ENCODE measurements at places on chromosomes 7 and 10. TPM values are rescaled to one million over a fixed set of nuclear protein-coding genes. Genes with fewer than 3 reads are reported as not detected.

DNA sequence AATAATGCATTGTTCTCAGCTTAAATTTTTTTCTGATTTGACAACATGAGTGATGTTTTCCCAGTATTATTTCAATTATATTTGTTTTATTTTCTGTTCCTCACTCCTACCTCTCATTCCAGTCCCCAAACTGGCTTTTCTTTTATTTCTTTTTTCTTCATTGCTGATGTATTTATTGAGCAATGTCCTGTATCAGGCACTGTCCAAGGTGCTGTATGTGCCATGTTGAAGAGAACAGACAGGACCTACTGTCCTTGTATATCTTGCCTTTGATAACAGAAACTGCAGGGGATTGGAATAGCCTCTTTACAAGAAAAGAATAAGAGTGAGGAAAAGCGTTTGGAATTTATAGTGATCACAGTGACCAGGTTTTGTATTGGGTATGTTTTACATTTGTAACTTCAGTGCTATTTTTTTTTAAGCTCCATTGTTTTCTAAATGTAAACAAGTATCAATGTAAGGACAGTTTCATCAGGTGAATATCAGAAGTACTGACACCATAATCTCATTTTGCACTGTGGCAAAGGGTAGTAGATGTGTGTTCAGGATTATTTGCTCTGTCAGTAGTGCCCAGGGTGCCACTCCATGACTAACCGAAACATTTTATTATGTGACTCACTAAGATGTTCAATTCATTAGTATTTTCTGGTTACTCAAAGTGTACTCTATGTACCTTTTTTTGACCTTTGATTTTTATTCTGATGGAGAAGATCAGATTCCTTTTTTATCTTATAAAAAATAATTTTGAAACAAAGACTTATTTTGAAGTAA lies 15.6 kb upstream of the CLDN12 start:
- no peak for DNase-seq

- no peak for DNase-seq
Observed at GRCh38 chr10:55820478-55820877, 540.6 kb downstream of the ZWINT start.

DNA sequence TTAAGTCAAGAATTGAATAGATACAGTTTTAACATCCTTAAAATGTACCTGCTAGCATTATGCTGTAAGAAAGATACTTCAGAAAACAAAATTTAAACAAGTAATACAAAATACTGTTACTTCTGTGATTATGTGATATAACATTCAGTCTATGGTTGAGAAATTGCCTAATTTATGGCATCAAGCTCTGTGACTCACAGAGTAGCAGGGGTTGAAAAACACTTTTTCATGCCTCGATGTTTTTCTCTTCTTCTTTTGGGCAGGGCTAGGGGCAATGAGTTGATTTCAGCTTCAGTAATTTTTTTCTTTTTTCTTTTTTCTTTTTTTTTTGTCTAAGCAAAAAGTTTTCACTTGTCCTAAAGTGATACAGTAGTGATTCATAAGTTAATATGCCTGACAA lies 209.2 kb downstream of the MBL2 start:
- no peak for DNase-seq

- no peak for DNase-seq
Observed at GRCh38 chr7:143960813-143961610, 6.4 kb downstream of the OR2F1 start.

CPA4 gene
- total RNA-seq, result 65.2 TPM

OGDHL gene
- total RNA-seq, result 0.28 TPM

DNA sequence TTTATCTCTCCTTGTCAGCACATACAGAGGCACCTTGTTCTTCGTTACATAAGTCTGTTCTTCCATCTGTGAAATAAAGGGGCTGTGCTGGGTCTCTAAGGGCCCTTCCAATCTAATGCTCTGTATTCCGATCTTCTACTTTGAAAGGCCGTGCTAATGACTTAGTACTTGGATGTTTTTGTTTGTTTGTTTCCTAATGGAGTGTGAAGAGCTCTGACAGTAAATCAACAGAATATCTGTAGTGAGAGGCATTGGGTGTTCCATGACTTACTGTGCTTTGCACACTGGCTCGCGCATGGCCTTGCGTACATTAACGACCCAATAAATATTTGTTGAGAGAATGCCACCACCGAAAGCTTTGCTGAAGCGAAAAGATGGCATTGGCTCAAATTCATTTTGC lies 162.1 kb downstream of the CHN2 start:
- DNase-seq, result no peak

DNA sequence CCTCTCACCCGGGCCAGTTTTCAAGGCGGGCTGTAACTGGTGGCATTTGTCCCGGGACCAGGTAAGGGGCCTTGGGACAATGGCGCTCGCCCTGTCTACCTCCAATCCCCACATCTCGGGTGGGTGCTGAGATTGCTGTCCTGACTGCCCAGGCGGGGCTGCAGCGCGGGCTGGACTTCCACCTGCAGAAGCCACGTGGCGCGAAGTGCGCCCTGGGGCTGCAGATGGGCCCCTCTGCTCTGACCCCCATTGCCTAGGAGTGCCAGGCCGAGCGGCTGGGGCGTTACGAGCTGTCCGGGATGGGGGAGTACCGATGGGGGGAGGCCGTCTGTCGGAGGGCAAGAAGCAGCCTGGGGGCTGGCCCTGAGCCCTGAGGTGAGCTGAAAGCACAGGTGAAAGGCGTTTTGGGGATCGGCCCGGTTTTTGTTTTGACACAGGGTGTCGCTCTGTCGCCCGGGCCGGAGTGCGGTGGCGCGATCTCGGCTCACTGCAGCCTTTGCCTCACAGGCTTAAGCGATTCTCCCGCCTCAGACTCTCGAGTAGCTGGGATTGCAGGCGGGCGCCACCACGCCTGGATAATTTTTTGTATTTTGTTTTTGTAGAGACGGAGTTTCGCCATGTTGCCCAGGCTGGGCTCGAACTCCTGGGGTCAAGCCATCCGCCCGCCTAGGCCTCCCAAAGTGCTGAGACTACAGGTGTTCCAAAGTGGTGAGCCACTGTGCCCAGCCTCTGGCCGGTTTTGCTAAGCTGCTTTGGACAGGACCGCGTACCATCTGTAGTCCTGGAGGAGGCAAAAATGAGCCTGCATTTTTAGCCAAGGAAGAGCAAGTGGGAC lies at the start of gene SFXN2:
SFXN2 (plus strand) TSS at position 16 of the 835 bp plus-strand sequence. CDS start 12,001 bp downstream, outside the sequence.
- DNase-seq, result no peak

DNA sequence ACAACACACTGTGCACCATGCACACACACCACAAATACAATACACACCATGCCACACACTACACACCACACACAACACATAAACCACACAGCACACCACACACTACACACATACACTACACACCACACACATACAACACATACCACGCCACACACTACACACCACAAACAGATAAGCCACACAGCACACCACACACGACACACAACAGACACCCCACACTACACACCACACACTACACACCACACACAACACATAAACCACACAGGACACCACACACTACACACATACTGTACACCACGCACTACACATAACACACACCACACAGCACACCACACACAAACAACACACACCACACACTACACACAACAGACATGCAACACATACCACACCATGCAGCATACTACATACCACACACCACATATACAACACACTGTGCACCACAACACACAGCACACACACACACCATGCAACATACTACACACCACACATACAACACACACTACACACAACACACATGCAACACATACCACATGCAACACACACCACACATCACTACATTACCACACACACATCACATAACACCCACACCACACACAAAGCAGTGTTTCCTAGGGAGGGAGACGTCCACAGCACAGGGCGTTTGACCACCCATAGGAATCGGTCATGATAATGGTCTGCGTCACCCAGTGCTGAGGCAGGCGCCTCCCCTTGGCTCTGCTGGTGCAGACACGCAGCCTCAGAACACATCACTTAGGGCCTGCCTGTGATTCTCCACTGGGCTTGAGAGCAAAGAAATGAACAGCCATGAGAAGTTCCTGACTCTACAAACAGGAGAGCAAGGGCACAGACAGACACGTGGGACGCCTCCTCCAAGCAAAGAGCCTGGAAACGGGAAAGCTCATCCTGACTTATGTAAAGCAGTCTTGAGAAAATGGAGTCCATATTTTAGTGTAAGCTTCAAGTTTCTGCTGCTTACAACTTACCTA lies 458.3 kb downstream of the PTPRN2 start:
- no peak for DNase-seq

TRIM4 gene
- total RNA-seq, result 19.5 TPM

HOXA2 gene
- total RNA-seq, result 0.31 TPM

- no peak for DNase-seq
Observed at GRCh38 chr7:29116361-29117200, 29.8 kb downstream of the CPVL start.

- peak; percentile 3 for DNase-seq
Observed at GRCh38 chr7:93442478-93443224, 131.9 kb downstream of the CALCR start.

TRIM50 gene
- total RNA-seq, result not detected

Data from foreskin keratinocyte (primary cell).